ENCODE measurements at places on chromosomes 2 and 18.

- no peak for DNase-seq
These were observed 97.0 kb downstream of the CABLES1 start for GRCh38 chr18:23232331-23232730.

DNA sequence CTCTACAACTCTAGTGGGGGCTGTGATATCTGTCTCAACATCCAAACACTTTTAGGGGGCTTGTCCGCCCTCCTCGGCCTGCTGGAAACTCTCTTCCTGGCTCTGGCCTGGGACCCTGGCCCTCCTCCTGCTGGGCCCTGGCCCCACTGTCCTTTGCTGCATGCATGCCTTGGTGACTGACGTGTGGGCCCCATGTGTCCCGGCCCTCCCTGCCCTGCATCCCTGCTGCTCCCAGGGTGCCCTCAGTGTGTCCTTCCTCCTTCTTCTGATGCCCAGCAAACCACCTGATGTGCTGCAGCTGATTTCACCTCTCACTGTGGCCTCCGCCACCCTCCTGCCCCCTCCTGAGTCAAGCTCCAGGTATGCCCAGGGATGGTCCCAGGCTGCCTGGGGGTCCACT lies 101.7 kb downstream of the SEPTIN10 start:
- no peak for DNase-seq

- DNase-seq: no peak
These were observed at the start of gene ABHD1 for GRCh38 chr2:27123302-27124150. TSS of gene ABHD1 (plus strand) at chr2:27123815. CDS start at chr2:27123949, 134 bp downstream.

- DNase-seq: no peak
These were observed 1370.1 kb upstream of the CRIM1 start for GRCh38 chr2:34985474-34985873.

DNA sequence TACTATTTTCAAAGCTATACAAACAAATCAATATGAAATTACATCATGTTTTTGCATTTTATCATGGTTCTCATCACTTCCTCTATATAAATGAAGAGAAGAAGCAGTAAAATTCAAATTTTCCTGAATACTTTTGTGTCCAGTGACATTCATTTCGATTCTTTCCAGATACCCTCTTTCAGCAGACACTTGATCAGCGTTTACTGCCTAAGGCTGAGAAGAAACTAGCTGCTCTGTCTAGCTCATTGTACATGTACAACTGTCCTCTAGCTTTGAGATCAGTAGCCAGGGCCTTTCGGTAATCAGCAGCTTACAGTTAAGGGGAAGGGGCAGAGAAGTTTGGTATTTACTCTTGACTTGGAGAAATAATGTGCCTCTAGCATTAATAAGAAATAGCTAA lies 4.8 kb downstream of the VRK2 start:
- DNase-seq: no peak

DNA sequence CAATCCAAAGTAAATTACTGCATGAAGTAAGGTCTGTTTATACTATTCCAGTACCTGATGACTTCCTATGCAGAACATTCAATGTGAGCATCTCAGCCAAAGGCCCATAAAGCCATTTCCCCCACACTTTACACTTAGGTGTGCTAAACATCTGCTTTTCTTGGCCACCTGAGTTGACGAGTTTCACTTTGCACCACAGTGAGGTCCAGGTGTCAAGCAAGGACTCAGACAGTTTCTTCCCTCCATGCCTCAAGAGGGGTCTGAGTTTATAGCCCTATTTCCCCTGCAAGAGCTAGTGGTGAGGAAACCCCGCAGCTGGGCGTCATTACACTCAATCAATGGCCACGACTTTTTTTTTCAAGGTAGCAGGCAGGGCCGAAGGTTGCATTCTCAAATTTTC lies 107.7 kb downstream of the MREG start:
- no peak for DNase-seq

- DNase-seq: no peak
These were observed 93.2 kb downstream of the PDCL3 start for GRCh38 chr2:100655936-100656534.

DNA sequence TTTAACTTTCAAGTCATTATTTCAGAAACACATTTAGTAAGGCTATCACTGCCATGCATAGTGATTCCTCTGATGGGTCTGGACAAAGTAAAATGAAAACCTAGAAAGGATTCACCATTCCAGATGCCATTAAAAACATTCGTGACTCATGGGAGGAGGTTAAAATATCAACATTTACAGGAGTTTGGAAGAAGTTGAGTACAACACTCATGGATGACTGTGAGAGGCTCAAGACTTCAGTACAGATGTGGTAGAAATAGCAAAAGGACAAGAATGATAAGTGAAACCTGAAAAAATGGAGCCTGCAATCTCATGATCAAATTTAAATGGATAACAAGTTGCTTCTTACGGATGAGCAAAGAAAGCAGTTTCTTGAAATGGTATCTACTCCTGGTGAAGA lies 5.8 kb upstream of the TWSG1 start:
- no peak for DNase-seq

GRCh38 chr18:6566338-6566911 lies 151.7 kb upstream of the L3MBTL4 start:
- no peak for DNase-seq

GRCh38 chr18:46406539-46406932 lies 250.5 kb downstream of the LOXHD1 start:
- DNase-seq: no peak

DNA sequence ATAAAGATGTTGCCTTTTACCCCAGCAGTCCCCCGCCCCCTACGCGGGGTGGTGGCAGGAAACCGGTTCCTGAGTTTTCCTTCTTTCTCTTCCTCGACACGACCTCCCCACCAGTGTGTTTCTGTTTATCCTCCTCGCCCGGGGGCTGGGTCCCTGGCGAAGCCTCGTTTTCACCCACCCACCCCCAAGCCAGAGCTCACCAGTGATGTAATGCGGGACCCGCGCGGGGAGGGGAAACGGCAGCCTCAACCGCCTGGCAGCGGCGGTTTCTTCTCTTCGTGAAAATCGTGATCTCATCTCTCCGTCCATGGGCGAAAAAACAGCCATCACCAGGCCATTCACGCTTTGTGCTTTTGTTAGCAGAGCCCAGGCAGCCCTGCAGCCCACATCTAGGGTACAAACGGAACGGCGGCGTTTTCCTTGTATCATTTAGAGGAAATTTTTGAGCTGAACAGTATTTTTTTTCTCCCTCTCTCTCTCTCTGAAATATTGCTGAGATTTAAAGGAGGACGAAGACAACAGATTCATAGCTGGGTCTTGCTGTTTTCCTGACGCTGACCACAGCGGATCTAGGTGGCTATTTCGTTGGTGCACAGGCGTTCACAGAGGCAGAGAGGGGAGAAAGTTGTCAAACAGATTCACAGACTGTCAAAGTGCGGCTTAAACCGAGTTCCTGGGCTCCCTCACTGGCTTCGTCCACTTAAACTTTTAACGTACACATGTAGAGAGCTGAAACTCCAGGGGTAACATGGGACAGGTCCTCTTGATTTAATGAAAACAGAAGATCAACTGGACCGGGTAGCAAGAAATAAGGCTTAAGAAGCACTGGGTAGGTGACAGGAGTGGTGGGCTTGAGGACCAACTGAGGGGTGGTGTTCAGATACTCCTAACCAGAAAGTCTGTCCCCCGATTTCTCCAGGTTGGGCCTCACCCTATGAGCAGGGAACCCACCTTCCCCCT lies 21.9 kb upstream of the PAX3 start:
- DNase-seq: no peak

GRCh38 chr2:53670331-53670730 lies 97.3 kb upstream of the CHAC2 start:
- no peak for DNase-seq

DNA sequence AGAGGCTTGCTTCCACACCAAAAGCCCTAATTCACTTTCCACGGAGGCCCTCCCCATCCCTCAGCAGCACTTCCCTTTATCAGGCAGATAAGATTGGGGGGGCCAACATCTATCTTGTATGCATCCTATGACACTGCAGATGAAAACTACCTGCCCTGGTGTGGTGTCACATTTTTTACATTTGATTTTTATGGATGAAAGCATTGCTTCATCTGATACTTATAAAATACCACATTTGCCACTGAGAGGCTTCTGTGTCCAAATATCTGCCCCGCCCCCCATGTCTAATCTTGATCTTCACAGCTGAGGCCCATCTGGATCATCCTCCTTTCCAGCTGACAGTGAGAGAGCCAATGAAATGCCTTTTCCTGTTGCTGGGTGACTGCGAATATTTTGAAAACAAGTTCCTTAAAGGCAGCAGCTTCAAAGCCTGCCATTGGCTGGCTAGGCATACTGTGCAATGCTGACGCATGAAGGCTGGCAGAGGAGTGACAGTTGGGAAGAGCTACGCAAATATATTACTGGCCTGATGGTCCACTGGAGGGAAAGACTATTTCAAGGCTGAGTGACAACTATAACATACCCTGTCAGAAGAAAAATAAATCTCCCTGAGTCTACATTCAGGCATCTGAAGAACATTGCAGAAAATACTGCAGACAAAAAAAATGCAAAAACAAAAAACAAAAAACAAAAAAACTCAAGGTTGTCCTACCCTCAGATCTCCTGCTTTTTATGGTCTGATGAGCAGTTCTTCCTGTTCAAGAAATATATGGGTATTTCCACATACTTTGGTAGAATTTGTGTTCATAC lies 318.7 kb downstream of the PDE11A start:
- peak; percentile 62 for DNase-seq

GRCh38 chr2:17083902-17084301 lies 418.3 kb upstream of the CYRIA start:
- DNase-seq: no peak

- DNase-seq: no peak
These were observed 66.1 kb downstream of the PDE1A start for GRCh38 chr2:182360663-182361260.

DNA sequence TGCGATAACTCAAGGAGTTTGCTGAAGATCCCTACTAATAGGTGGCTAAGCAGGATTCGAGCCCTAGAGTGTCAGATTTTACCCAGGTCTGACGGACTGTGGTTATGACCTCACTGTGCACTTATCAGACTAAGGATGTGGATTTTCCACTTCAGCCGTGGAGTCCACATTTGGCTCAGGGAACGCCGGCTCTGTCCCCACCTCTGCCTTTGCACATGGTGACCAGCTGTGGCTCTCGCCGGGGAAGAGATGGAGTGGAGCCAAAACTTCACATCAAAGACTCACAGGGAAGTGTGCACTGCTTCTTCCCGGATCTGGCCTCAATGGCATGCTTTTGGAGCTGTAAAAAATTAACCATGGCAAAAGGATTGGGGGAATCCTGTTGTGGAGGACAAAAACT lies 249.3 kb upstream of the APCDD1 start:
- DNase-seq: no peak

- no peak for DNase-seq
These were observed 93.2 kb downstream of the SOCS6 start for GRCh38 chr18:70382017-70382416.

DNA sequence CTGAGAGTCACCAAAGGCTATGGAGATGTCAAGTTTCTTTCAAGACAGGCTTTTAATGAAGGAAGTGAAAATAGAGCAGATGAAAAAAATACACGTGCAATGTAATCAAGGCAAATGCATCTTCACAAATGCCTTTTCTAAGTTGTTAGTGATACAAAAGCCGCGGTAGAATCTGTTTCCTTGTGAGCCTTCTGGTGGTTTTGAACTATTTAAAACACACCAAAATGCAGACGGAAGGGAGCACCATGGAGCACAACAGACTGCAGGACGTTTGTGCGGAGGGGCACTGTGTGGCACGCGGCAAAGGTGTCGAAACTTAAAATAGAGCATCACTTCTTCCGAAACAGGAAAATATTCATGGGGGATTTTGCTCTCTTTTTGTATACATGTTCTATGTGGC lies 65.0 kb upstream of the BOD1L2 start:
- no peak for DNase-seq

GRCh38 chr2:198036029-198036879 lies 231.9 kb downstream of the PLCL1 start:
- no peak for DNase-seq

DNA sequence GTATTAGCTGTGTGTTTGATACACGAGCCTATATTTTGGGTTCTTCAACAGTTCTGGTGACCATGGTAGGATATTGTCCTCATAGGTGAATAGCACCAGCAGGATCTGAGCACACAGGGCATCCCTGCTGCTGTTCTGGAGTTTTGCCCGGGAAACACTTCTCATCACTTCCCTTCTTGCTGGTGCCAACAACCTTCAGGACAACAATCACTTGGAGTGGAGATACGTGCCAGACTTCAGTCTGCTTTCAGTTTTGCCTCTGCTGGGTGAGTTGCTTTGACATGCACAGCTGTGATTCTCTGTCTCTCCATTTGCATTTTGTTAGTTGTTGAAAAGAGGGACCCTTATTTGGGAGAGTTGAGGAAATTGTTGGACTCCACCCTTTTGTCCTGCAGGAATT lies 1347.2 kb upstream of the DDX18 start:
- DNase-seq: no peak

- no peak for DNase-seq
These were observed 187.3 kb downstream of the FAM210A start for GRCh38 chr18:13539050-13539449.

GRCh38 chr2:40273734-40274182 lies 178.1 kb downstream of the SLC8A1 start:
- DNase-seq: no peak

GRCh38 chr18:62716619-62717168 lies 1.4 kb downstream of the PHLPP1 start:
- DNase-seq: no peak

DNA sequence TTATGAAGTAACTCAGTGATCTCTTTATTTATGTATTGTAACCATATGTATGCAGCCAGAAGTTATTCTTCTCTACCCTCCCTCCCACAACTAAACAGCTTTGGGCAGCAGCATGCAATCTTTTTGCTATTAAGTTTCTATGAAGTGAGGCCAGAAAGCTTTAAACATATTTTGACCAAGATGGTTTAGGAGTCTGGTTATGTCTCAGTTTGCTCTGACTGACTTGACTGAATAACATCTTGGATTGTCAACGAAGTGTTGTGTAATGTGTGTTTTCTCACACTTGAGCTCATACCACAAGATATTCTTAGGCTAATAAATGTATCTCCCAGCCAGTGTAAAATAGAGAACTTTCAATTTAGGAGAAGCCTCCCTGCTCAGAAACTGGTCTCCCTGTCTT lies 104.3 kb downstream of the TTC27 start:
- no peak for DNase-seq

GRCh38 chr18:37955201-37955600 lies 389.6 kb upstream of the CELF4 start:
- DNase-seq: no peak

DNA sequence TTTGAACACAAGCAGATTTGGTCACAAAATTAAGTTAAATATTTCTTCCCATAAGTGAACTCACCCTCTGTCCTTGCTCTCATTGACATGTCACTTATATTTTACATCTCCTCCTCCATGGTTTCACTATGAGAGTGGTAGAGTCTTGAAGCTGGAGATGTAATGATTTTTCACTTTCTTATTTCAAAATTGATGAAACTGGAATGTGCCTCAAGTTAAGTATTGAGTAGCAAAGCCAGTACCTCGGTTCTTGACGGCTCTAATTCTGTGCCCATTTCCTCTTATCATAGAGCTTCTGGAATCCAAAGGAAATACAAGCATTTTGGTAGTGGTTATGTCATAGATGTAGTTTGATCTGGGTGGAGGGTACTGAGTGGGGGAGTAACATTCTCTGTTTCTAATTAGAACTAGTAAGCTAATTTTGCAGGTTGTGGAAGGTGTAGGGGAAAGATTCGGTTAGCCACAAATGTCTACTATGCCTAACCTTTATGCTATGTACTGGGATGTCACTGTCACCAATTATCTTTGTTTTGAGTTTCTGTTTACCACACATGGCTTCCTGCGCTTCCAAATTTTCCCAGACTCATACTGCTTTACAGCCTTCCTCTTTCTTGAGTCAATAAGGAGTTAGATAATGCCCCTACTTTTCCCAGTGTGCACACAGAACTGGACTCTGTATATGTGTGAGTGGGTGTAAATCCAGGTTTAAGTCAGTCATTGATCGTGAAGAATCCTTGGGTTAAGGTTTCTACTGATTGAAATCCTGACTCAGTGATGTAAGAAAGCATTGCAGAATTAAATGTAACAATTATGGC lies 96.8 kb downstream of the DIS3L2 start:
- DNase-seq: no peak

Measured in omental fat pad (tissue), 4 donors.